NCI-H1092 (cell line): ENCODE measurements at places on chromosomes 13 and 19.

DNA sequence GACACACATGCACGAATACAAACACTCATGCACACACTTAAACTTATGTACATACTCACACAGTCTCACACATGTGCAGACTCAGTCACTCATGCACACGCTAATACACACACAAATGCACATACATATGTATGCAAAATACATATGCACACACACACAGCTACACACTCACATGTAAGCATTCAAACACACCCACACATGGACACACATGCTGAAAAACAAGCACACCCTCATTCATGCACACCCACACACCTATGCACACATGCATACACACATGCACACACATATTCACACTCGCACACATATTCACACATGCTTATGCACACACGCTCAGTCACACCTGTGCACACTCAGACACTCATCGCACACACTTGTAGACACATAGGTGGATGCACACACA lies 9.3 kb downstream of the MUC16 start:
- no peak for DNase-seq

DNA sequence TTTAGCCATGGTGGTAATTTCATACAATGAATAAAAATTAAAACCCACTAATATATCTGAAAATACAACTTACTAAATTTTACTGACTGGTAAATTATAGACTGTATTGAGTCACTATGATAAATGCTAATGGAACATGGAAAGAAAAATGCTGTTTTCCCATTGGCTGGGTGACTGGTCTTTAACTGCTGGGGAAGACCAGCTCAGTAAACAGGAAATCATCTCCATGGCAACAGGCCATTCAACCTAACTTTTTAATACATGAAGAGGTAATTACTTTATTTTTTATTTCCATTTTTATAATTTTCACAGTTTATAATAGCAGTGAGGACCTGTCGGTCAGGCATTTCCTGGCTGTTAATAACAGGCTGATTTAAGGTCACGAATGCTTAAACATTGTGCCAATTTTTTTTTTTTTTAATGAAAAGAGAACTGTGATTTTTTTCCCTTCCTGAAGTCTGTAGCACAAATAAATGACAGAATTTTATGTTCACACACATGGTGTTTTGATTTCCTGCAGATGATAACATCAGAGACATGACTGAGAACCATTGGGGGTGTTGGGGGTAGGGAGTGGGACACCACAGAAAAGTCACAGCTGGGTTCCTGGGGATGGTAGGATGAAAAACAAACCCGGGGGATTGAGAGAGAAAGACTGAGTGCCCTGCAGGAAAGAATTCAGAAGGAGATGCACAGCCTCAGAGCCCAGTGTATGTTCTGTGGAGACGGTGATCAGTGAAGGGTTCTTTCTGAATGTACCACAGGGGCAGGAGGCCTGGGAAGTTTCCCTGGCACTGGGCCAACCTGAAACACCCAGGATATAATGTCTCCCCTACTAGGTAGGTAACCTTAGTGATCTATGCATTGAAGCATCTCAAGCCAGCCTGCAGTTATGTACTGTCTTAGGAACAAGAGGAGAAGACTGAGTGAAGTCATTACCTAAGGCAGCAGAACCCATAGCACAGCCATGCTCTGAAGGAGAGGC lies 297.1 kb downstream of the COG6 start:
- DNase-seq: no peak

- no peak for DNase-seq
These were observed 154.2 kb downstream of the LHFPL6 start for GRCh38 chr13:39448834-39449233.

GRCh38 chr19:42452590-42452989 lies 9.8 kb upstream of the CXCL17 start:
- no peak for DNase-seq

DNA sequence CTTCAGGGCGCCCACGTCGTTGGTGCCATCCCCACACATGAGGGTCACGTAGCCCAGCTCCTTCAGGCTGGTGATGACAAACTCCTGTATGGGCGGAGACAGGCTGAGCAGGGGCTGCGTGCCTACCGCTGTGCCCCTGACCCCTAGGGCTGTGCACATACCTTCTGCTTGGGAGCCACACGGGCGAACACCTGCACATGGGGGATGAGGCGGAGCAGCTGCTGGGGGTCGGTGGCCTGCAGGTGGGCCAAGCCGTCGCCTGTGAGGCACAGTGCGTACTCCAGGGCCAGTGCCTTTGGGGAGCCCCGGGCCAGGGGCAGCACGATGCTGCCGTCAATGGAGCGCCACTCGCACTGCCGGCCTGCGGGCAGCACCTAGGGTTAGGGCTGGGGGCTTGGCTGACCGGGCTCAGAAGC lies 6.1 kb upstream of the GMIP start:
- DNase-seq: no peak

DNA sequence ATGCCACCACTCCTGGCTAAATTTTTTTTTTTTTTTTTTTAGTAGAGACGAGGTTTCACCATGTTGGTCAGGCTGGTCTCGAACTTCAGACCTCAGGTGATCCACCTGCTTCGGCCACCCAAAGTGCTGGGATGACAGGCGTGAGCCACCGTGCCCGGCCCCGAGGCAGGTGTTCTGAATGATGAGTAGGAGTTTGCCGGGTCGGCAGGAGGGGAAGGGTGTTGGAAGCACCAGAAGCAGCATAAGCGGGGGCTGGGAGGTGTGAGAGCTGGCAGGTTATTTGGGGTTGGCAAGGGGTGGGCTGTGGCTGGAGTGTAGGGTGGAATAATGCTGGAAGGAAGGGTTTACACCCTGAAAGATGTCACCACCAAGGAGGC lies 1.8 kb downstream of the SPPL2B start:
- DNase-seq: no peak

- DNase-seq: no peak
These were observed 51.4 kb upstream of the SLC15A1 start for GRCh38 chr13:98803921-98804320.

- peak; percentile 89 for DNase-seq
These were observed at the start of gene PNMA8A for GRCh38 chr19:46471116-46471733. TSS of gene PNMA8A (minus strand) at chr19:46471563. CDS start at chr19:46471035, 528 bp downstream.

- DNase-seq: no peak
These were observed 65.2 kb upstream of the PEG3 start for GRCh38 chr19:56905631-56906150.

GRCh38 chr13:112320303-112320702 lies 55.9 kb upstream of the SPACA7 start:
- DNase-seq: no peak

GRCh38 chr19:33268162-33268991 lies 34.0 kb downstream of the CEBPA start:
- no peak for DNase-seq

DNA sequence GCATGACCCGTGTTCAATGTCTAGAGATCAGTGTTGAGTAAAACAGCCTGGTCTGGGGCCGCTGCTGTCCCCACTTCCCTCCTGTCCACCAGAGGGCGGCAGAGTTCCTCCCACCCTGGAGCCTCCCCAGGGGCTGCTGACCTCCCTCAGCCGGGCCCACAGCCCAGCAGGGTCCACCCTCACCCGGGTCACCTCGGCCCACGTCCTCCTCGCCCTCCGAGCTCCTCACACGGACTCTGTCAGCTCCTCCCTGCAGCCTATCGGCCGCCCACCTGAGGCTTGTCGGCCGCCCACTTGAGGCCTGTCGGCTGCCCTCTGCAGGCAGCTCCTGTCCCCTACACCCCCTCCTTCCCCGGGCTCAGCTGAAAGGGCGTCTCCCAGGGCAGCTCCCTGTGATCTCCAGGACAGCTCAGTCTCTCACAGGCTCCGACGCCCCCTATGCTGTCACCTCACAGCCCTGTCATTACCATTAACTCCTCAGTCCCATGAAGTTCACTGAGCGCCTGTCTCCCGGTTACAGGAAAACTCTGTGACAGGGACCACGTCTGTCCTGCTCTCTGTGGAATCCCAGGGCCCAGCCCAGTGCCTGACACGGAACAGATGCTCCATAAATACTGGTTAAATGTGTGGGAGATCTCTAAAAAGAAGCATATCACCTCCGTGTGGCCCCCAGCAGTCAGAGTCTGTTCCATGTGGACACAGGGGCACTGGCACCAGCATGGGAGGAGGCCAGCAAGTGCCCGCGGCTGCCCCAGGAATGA lies 1.5 kb upstream of the CEACAM5 start:
- DNase-seq: peak; percentile 65

GRCh38 chr19:39824143-39825092 lies 9.5 kb downstream of the DYRK1B start:
- DNase-seq: peak; percentile 89

DNA sequence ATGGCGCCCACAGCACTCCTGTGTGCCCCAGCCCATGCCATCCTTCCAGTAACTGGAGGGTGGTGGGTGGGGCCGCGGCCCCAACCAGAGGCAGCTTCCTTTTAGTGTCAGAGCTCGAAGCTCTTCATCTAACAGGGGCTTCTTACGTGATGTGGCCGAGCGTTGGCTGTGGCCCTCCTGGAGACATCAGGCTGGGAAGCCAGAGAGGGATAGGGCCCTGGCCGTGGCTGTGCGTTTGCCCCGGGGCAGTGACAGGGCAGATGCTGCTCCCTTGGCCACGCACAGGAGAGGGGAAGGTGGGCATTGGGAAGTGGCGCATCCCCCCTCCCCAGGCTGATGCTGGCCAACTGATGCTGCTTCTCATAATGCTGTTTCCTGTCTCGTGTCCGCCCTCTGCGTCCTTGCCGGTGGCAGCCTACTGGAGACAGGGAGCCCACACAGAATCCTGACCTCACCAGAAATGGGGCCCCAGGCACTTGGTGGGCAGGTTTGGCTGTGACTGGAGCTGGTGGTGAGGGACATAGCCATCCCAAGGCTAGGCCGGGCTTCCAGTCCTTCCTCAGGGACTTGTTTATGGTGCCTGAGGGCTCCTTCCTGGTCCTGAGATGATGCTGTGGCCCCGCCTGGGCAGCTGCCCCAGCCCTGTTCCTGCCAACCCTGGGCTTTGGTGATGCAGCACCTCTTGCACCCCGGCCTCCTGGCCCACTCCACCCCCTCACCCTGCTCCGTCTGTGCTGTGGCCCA lies 34.3 kb downstream of the ATP4B start:
- DNase-seq: no peak

- DNase-seq: peak; percentile 34
These were observed 755 bp downstream of the UPF3A start for GRCh38 chr13:114282041-114282670.

- no peak for DNase-seq
These were observed 21.0 kb upstream of the NDFIP2 start for GRCh38 chr13:79459906-79460305.

- no peak for DNase-seq
These were observed 1.6 kb downstream of the METTL21C start for GRCh38 chr13:102693250-102693649.

DNA sequence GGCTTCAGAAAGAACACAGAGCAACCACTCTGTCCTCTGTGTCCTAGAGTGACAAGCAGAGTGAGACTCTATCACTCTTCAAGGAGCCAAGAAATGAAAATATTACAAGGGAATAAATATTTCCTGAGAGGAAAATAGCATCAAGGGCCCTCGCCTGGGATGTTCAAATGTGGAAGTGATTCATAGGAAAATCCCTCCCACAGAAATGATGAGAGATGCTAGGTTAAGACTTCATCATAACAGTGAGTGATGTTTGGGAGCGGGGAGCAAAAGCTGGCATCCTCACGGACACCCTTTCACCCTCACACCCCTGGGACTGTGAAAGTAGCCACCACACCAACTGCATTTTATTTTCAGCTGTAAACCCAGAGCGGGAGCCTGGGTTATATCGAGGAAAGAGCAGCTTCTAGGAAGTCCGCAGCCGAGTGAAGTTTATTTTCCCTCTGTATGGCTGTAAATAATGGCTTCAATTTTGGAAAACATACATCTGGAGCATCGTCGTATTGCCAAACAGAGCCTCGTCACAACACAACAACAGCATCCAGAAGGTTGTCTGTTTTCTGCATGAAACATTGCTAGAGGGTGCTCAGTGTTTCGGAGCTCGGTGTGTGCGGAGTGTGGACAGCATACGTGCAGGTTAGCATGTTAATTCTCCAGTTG lies 54.8 kb downstream of the DLEU7 start:
- no peak for DNase-seq

GRCh38 chr13:62014299-62014698 lies 598.6 kb upstream of the PCDH20 start:
- DNase-seq: peak; percentile 47

- peak; percentile 53 for DNase-seq
These were observed 434 bp upstream of the FNDC3A start for GRCh38 chr13:48975101-48975855.

- no peak for DNase-seq
These were observed 210.4 kb downstream of the DCLK1 start for GRCh38 chr13:35920816-35921215.

DNA sequence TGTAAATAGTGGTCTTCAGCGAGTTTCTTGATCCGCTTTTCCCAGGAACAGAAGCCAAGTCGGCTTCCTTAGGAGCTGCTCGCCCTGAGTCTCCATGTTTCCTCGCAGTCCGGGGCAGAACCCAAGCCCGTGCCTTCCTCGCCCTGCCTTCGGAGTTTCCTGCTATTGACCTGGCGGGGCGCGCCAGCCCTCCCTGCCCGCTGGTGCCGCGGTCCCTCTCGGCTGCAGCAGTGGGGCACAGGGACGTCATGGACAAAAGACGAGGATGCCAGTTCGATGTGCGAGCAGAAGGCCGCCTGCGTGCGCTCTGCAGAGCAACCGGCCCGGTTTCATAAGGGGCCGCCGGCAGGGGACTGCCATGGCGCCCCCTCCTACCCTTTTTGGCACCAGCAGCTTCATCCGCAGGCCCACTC lies 156.6 kb downstream of the TM9SF2 start:
- DNase-seq: peak; percentile 65

- DNase-seq: peak; percentile 42
These were observed 45.9 kb upstream of the ATP11A start for GRCh38 chr13:112643759-112644459.

DNA sequence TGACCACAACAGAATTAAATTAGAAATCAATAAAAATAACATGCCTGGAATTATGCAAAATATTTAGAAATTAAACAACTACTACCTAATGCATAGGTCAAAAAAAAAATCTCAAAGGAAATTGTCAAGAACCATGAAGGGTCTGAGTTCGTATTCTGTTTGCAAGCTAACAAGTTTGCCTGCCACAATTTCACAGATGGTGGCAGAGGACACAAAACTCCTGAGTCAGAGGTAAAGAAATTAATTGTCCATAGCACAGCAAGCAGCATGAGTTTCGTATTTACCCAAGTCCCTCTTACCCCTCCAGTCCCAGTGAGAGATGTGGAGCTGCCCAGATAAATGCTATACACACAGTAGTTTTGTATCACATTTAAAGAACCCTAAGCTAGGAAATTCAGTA lies 675.9 kb downstream of the UQCRFS1 start:
- DNase-seq: no peak

DNA sequence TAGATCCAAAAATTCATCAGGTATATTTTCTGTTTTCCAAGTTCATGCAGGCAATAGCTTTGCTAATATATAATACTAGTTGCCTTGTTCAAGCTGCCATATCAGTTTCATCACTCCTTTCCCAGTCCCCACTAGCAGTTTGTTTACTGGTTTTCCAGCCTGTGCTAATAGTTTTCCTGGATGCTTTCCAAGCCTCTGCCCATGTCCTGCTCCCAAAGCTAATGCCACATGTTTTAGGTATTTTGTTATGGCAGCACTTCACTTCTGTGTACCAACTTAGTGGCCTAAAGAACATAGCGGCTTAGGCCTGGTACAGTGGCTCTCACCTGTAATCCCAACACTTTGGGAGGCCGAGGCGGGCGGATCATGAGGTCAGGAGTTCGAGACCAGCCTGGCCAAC lies 28.1 kb upstream of the ZNF527 start:
- DNase-seq: no peak
